ENCODE measurements at places on chromosomes 3 and 15. TPM values are rescaled to one million over a fixed set of nuclear protein-coding genes. Genes with fewer than 3 reads are reported as not detected.

- DNase-seq, result peak; percentile 76
- H3K27me3 ChIP-seq, result peaks cover 6% of the 10 kb centered on the region
- peak within 1 kb of the TSS; percentile 71 for H3K4me3 ChIP-seq
- H3K4me1 ChIP-seq, result peaks cover 5% of the 10 kb centered on the region
Measured at GRCh38 chr3:185253645-185254410, at the start of gene EHHADH. Gene EHHADH, minus strand, starts transcription at chr3:185254049. Its CDS starts 27 bp downstream, at chr3:185254022.

DNA sequence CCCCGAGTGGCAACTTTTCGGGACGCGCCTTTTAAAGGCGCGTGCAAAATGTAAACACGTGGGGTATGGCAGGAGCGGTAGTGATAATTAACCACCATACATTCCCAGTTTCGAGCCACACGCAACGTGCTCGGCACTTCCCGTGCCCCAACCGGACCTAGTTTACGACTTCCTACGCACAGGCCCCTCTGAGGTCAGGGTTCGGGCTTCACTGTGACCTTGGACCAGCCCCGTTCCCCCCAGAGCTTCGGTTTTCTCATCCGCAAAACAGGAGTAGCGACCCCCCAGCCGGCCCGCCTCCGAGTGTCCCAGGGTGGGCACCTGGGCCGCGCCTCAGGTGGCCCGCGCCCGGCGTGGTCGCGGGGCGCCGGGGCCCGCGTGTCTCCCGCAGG lies 451 bp downstream of the CHCHD4 start:
- DNase-seq, result peak; percentile 81
- H3K4me1 ChIP-seq, result peaks cover 61% of the 10 kb centered on the region
- H3K27me3 ChIP-seq, result no peaks in the 10 kb centered on the region
- H3K27ac ChIP-seq, result peak overlapping the region; percentile 89

DNA sequence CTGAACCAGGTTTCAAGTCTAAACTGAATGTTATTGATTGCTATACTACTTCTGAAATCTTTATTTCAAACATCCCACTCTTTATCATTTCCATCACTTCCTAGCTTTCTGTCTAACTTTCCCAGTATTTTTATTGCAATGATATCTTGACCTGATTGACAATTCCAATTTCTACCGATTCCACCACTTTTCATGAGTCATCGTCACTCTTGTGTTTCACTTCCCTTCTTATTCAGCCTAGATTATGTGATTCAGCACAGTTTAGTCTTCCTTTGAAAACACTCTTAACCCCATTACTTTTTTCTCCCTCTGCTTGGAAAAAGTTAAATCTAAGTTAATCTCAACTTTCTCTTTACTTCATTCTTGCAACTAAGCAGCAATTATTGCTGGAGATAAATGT lies 62.6 kb downstream of the SLC7A14 start:
- DNase-seq, result no peak
- H3K36me3 ChIP-seq, result no peaks in the 10 kb centered on the region
- H3K27ac ChIP-seq, result no peak overlapping the region
- H3K4me1 ChIP-seq, result peaks cover 5% of the 10 kb centered on the region
- no peak overlapping the region for H3K4me3 ChIP-seq
- peaks cover 7% of the 10 kb centered on the region for H3K27me3 ChIP-seq

GRCh38 chr3:78926523-78926922 lies 841.3 kb downstream of the ROBO1 start:
- H3K36me3 ChIP-seq, result no peaks in the 10 kb centered on the region
- H3K4me3 ChIP-seq, result no peak overlapping the region
- DNase-seq, result no peak

DNA sequence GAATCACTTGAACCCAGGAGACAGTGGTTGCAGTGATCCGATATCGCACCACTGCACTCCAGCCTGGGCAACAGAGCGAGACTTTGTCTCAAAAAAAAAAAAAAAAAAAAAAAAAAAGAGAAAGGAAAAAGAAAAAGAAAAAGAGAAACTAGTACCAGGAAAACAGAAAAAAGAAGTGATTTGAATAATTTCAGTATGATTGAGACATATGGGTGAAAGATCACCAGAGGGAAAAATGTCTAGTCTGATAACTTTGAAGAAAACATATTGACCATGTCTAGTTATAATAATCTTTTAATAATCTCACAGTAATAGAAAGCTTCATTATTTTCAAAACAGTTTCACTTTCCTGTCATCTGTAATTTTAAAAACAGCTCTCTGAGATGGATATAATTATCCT lies 16.4 kb downstream of the TGFBR2 start:
- H3K36me3 ChIP-seq, result peaks cover 63% of the 10 kb centered on the region
- peak overlapping the region; percentile 79 for H3K27ac ChIP-seq
- H3K4me1 ChIP-seq, result peaks cover 92% of the 10 kb centered on the region
- H3K27me3 ChIP-seq, result no peaks in the 10 kb centered on the region
- H3K4me3 ChIP-seq, result peak overlapping the region; percentile 18

DNA sequence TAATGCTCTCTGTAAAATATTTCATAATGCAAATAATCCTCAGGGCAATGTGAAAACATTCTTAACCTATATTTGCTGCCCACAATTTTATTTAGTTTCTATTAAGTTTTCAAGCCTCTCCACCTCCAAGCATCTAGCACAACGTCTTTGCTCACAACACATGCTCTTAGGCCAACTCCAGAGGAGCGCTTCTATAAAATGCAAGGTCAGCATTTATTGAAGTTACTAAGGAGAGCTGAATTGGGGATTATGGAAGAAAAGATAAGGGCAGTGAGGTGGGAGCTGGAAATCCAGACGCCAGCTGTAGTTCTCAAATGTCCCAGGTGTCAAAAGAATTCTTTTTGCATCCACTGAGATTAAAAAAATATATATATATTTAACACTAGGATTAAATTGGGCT lies 996 bp downstream of the RABL3 start:
- DNase-seq, result no peak
- peaks cover 19% of the 10 kb centered on the region for H3K36me3 ChIP-seq
- no peaks in the 10 kb centered on the region for H3K27me3 ChIP-seq

The CELSR3 gene
- total RNA-seq, result 20.9 TPM

DNA sequence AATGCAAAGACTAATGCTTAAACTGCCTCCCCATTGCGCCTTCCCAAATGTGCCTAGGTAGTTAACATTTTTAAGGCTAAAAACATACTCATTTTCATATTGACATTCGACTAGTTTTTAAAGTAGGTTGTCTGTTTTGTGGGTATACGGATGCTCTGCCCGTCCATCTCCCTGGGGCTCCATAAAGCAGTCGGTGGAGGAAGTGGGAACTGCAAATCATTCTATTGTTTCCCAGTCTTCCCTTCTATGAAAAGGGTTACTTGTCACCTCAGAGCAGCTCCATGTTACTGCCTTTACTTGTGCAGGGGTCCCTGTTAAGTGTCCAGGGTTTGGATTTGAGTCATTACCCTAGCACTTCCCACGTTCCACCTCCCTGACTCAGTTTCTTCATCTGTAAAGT lies 10.9 kb downstream of the CHCHD6 start:
- H3K4me3 ChIP-seq, result no peak overlapping the region
- no peaks in the 10 kb centered on the region for H3K27me3 ChIP-seq
- no peaks in the 10 kb centered on the region for H3K4me1 ChIP-seq
- no peaks in the 10 kb centered on the region for H3K36me3 ChIP-seq
- H3K27ac ChIP-seq, result no peak overlapping the region
- DNase-seq, result no peak

DNA sequence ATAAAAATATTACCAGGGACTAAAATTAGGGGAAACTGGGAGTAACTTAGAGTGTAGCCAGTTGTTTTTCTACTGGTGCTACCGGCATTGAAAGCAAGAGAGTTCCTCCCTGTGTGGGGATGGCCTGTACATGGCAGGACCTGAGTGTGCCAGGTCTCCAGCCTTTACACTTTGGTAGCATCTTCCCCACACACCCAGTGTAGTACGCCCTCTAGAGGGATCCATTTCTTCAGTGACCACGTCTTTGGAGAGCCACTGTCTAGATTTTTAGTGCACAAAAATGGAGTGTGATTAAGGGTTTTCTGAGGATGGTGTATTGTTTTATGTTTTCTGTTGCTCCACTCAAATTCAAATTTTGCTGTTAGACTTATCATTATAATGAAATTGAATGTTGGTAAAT lies 507.0 kb upstream of the TPRG1 start:
- H3K27ac ChIP-seq, result no peak overlapping the region

DNA sequence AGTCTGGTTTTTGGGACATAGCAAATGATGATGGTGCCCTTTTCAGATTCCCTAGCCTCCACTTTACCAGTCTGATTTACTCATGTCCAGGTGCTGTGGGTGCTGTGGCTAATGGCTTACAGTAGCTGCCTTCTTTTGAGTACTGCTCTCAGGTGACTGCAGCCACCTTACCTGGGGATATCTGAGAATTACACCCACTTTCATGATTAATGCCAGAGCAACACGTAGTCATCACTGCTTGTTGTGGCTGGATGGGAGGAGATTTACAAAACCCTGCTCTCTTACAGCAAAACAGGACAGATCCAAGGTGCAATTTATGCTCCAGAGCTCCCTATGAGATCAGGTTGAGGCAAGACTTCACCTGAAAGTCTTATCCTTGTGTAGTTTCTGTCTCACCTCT lies 150.6 kb downstream of the PDCD6IP start:
- no peak overlapping the region for H3K27ac ChIP-seq
- H3K27me3 ChIP-seq, result peaks cover 9% of the 10 kb centered on the region
- H3K4me1 ChIP-seq, result no peaks in the 10 kb centered on the region

DNA sequence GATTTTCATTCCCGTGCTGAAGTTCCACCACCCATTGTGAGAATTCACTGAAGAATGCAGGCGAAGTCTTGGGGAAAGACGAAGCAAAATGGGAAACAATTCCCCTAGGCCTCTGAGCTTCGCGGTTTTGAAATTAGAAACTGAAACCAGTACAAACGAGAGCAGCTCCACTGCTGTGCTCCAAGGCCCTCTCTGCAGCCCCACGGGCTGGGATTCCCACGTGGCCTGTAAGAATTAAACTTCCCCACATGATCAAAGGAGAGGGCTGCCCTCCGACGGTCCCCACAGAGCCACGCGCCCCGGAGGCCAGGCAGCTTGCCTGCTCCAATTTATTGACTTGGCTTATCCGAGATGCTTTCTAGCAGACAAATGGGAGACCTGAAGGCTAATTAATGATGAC lies 144.0 kb downstream of the GREM1 start:
- no peaks in the 10 kb centered on the region for H3K4me1 ChIP-seq
- peaks cover 8% of the 10 kb centered on the region for H3K27me3 ChIP-seq
- H3K27ac ChIP-seq, result no peak overlapping the region
- DNase-seq, result no peak

DNA sequence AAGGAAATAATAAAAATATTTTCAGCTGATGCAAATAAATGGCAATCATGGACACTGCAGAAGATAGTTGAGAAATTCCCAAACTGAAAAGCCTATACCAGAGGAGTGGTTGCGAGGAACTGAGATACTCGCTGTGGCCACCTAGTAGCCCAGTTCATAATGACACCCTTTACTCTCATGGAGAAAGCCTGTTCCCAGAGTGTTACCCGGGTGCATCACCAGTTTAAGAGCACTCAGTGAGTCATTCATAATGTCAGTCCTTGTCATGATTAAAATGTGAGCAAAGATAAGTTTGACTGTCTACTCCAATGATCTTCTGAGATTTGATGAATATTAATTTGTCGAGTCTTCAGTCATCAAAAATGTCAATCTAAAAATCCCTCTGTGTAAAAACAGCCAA lies 138.4 kb upstream of the LRRC3B start:
- H3K27ac ChIP-seq, result no peak overlapping the region
- H3K4me3 ChIP-seq, result no peak overlapping the region
- no peaks in the 10 kb centered on the region for H3K4me1 ChIP-seq

DNA sequence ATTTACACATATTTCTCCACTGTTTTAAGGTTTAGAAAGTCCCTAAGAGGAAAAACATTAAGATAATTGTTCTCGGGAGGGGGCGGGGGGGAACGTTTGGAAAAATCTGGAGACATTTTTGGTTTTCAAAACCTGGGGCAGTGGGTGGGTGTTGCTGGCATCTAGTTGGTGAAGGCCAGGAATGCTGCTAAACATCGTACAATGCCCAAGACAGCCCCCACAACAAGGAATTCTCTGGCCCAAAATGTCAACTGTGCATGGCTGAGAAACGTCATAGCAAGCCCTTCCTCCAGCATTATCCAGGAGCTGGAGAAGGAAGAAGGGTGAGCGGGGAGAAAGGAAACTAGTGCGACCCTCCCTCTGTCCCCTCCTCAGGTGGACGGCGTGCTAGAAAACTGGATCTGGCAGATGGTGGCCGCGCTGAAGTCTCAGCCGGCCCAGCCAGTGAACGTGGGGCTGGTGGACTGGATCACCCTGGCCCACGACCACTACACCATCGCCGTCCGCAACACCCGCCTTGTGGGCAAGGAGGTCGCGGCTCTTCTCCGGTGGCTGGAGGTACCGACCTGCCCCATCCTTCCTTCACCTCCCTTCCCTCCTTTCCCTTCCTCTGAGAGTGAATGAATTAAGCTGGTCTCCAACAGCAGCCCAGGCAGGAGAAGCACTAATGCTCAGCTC lies 109.8 kb downstream of the LIPC start:
- H3K4me3 ChIP-seq, result no peak overlapping the region
- peaks cover 28% of the 10 kb centered on the region for H3K4me1 ChIP-seq
- H3K27ac ChIP-seq, result no peak overlapping the region
- H3K27me3 ChIP-seq, result no peaks in the 10 kb centered on the region
- H3K36me3 ChIP-seq, result peaks cover 10% of the 10 kb centered on the region
- no peak for DNase-seq

DNA sequence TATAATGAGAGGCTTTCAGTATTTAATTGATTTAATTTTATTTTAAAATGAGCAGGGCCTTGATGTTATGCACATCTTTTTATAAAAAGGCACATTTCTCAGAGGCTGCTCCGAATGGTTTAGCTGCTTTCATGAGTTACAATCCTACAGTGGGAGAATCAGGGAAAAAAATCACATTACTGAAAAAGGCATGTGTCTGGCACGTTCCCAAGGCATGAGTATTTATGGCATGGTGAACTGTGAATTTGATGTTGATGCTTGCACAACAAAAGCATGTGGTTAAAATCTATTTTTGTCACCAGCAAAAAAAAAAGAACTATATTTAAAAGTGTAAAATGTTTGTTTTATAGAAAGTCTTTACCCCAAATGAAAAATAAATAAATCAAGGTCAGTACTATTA lies 485.2 kb upstream of the ROBO2 start:
- H3K4me3 ChIP-seq, result no peak overlapping the region
- H3K36me3 ChIP-seq, result no peaks in the 10 kb centered on the region
- no peak overlapping the region for H3K27ac ChIP-seq
- no peak for DNase-seq

The TAGLN3 gene
- total RNA-seq, result not detected

DNA sequence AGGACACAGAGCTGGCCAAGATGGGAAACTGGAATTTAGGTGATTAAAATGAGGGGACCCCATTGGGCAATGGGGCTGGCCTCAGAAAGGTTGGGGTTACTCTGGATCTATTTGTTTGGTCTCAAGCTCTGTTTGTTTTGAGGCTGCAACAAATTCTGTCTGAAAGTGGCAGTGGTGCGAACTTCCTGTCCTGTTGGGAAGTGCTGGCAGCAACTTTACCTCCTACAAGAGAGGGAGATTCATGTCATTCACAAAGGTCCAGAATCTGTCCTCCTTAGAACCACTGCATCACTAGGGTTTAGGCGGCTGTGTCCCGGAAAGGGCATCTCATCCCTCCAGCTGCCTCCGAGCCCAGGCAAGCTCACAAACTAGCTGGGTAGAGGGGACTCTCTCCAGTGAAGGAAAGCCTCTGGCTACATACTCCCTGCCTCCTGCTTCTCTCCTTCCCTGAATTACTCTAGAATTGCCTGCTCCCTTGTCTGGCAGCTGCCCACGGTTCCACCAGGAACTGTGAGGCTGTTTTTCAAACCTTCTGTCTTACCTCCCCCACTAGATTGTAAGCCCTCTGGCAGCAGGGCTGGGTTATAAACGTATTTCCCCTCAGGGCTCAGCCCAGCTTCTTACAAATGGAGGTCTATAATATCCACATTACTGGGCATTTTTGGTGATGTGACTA lies 23.6 kb downstream of the MEGF11 start:
- H3K27ac ChIP-seq, result no peak overlapping the region
- no peaks in the 10 kb centered on the region for H3K36me3 ChIP-seq
- DNase-seq, result no peak
- peaks cover 2% of the 10 kb centered on the region for H3K27me3 ChIP-seq
- no peaks in the 10 kb centered on the region for H3K4me1 ChIP-seq
- no peak overlapping the region for H3K4me3 ChIP-seq
